Upper lobe of right lung (tissue), 1 donor: ENCODE measurements at places on chromosomes 11 and 22. TPM values are rescaled to one million over a fixed set of nuclear protein-coding genes. Genes with fewer than 3 reads are reported as not detected.

The FXYD6 gene
- 59.0 TPM for total RNA-seq

The MS4A15 gene
- total RNA-seq, result 147 TPM

The CCND1 gene
- 283 TPM for total RNA-seq

DNA sequence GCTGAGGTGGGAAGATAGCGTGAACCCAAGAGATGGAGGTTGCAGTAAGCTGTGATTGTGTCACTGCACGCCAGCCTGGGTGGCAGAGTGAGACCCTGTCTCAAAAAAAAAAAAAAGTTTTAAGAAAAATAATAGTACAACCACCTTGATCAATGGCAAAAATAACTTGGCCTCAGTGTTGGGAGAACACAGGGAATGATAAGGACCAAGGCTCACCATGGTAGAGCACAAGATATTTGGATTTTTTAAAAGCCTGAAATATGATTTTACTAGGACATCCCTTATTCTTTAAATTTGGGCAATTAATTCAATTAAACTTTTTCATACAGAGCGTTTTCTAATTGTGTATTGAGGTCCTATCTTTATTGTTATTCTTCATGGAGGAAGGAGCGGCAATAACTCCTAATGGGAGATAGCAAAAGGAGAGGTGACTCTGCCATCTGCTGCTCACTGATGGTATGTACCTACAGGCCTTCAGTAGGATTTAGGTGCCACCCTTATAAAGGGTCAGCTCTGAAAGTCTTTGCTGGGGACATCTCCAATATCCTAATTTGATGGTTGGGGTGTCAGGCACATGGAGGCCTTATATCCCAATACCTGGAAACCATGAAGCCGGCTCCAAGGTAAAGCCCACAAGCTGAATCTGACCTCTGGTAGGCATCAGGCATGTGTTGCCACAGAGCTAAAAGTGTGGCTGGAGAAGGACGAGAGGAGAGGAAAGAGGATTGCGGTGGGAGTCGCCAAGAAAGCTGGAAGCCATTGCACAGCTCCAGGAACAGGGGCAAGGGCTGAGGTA lies 21.9 kb upstream of the POLD3 start:
- H3K4me3 ChIP-seq, result no peak overlapping the region
- H3K27me3 ChIP-seq, result no peaks in the 10 kb centered on the region
- no peak for DNase-seq
- H3K4me1 ChIP-seq, result no peaks in the 10 kb centered on the region

- peaks cover 68% of the 10 kb centered on the region for H3K36me3 ChIP-seq
- no peaks in the 10 kb centered on the region for H3K27me3 ChIP-seq
- peaks cover 21% of the 10 kb centered on the region for H3K4me1 ChIP-seq
- H3K4me3 ChIP-seq, result no peak overlapping the region
- no peak for DNase-seq
Measured at GRCh38 chr11:72838691-72839305, 24.6 kb downstream of the ATG16L2 start.

DNA sequence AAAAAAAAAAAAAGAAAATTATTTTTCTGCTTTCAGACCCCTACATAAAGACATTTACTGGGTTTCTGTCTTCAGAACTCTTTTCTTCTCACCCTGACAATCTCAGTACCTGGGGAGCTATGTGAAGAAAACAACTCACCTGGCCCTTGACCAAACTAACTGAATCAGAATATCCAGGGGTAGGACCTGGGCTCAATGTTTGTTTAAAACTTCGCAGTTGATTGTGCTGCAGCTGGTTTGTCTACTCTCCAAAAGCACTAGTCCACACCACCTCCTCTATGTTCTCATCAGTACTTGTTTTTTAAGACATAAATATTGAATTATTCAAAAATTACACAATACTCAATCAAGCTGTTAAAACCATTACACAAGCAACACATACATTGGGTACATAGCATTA lies 34.8 kb downstream of the EIF3F start:
- H3K27me3 ChIP-seq, result peaks cover 42% of the 10 kb centered on the region
- no peak overlapping the region for H3K4me3 ChIP-seq
- H3K36me3 ChIP-seq, result no peaks in the 10 kb centered on the region
- no peak for DNase-seq

GRCh38 chr11:86519064-86519911 lies 144.6 kb downstream of the CCDC81 start:
- no peaks in the 10 kb centered on the region for H3K27me3 ChIP-seq
- no peak for DNase-seq
- no peaks in the 10 kb centered on the region for H3K36me3 ChIP-seq
- H3K27ac ChIP-seq, result peak overlapping the region; percentile 38
- peaks cover 37% of the 10 kb centered on the region for H3K4me1 ChIP-seq

The DGAT2 gene
- 6.2 TPM for total RNA-seq

DNA sequence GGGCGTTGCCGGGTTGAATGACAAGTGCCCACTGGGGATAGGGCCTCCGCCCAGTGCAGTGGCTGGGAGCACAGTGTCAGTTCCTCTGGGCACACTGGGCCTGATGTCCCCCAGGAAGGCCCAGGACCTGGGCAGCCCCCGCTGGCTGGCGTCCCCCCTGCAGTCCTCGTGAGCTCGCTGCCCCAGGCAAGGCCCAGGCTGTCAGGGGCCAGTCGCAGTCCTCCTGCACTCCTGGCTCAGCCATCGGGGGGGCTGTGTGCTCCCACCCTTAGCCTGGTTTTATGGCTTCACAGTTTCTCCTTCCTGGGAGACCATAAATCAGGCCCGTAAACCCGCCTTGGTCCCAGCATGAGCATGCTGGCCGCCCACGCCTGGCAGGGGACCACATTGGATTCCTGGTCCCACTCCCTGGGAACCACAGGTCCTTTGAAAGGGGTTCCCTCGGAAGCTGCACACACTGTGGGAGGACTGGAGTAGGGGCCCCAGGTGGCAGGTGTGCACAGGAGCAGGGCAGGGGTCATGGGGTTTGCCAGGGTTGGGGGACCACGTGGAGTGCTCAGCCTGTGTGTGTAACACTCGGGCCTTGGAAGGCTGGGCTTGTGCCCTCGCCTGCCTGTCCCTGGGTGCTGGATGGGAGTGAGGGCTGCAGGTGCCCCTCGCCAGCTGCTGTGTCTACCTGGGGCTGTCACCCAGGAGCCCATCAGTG lies 113.6 kb downstream of the KCNQ1OT1 start:
- DNase-seq, result peak; percentile 49
- H3K4me1 ChIP-seq, result no peaks in the 10 kb centered on the region
- H3K27ac ChIP-seq, result no peak overlapping the region
- no peaks in the 10 kb centered on the region for H3K27me3 ChIP-seq

The MOGAT2 gene
- total RNA-seq, result not detected

- no peaks in the 10 kb centered on the region for H3K36me3 ChIP-seq
- H3K27ac ChIP-seq, result no peak overlapping the region
- H3K4me1 ChIP-seq, result no peaks in the 10 kb centered on the region
- no peak for DNase-seq
- no peaks in the 10 kb centered on the region for H3K27me3 ChIP-seq
Measured at GRCh38 chr11:29171360-29171950, 845.4 kb downstream of the KCNA4 start.

DNA sequence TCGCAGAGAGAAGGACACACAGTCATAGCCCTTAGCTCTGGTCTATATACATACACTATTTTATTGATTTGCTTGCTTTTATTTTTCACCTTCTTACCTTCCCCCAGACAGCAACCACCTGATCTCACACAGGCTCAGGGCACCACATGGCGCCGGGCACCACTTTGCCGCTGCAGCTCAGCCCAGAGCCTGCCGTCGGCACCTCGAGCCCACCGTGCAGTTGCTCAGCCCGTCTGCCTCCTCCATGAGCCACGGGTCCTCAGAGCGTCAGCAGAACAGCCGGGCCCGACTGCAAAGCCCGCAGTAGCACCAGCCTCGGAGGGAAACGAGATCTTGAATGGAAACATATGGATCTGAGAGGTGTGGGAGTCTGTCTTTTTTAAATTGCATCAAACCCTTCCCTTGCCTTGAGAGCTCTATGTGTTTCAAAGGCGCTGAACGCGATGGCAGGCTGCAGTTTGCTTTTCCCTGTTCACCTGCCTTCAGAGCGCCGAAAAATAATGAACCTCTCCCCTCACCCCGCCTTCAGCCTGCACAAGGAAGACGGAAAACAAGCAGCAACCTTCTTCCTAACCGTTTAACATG lies 505.4 kb downstream of the MN1 start:
- no peaks in the 10 kb centered on the region for H3K4me1 ChIP-seq
- H3K4me3 ChIP-seq, result no peak overlapping the region
- no peak overlapping the region for H3K27ac ChIP-seq

GRCh38 chr11:83317757-83318690 lies 31.9 kb upstream of the CCDC90B start:
- no peak overlapping the region for H3K27ac ChIP-seq
- H3K4me3 ChIP-seq, result no peak overlapping the region
- H3K4me1 ChIP-seq, result no peaks in the 10 kb centered on the region
- H3K27me3 ChIP-seq, result no peaks in the 10 kb centered on the region

- peaks cover 28% of the 10 kb centered on the region for H3K4me1 ChIP-seq
- peak within 1 kb of the TSS; percentile 56 for H3K4me3 ChIP-seq
- no peaks in the 10 kb centered on the region for H3K36me3 ChIP-seq
- DNase-seq, result peak; percentile 81
- peak within 1 kb of the TSS; percentile 69 for H3K27ac ChIP-seq
Measured at GRCh38 chr11:74466916-74467885, at the start of gene KCNE3. Gene KCNE3 (minus strand): TSS chr11:74467549. CDS start chr11:74457563, 9,986 bp downstream.

The PYGM gene
- 2.0 TPM for total RNA-seq

- DNase-seq, result no peak
- H3K4me1 ChIP-seq, result peaks cover 27% of the 10 kb centered on the region
- peaks cover 35% of the 10 kb centered on the region for H3K36me3 ChIP-seq
- peak overlapping the region; percentile 100 for H3K27ac ChIP-seq
Measured at GRCh38 chr22:21000207-21000986, 1.5 kb downstream of the THAP7 start.

DNA sequence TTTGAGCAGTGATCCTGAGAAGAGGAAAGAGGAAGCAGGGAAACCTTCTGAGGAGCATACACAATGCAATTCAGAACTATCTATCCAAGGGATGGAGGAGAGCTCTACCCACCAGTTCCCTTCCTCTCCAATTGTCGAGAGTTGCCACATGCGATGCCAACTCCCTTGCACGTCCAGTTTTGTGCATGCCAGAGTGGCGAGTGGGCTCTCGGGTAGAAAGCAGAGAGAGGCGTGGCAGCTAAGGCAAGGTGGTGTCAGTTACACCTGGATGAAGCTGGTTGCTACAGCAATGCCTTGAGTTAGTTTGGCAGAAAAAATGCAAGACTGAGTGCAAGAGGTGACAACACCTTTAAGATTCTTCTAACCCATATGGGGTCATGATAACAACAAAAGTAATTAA lies 420.4 kb upstream of the CCDC90B start:
- no peak overlapping the region for H3K4me3 ChIP-seq
- no peaks in the 10 kb centered on the region for H3K36me3 ChIP-seq
- H3K27ac ChIP-seq, result no peak overlapping the region

DNA sequence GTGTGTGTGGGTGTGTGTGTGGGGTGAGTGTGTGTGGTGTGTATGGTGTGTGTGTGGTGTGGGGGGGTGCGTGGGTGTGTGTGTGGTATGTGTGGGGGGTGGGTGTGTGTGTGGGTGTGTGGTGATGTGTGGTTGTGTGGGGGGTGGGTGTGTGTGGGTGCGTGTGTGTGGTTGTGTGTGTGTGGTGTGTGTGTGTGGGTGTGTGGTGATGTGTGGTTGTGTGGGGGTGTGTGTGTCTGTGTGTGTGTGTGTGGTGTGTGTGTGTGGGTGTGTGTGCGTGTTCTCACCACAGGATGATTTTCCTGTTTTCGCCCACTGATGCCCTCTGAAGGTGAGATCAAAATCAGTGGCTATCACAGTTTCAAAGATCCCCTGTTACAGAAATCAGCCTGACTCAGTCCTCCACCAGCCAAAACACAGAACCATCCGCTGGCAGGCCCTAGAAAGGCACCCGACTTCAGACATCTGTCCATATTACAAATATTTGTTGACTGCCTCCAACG lies 24.7 kb downstream of the CPT1A start:
- H3K4me1 ChIP-seq, result no peaks in the 10 kb centered on the region
- no peak overlapping the region for H3K4me3 ChIP-seq
- H3K27me3 ChIP-seq, result no peaks in the 10 kb centered on the region
- H3K36me3 ChIP-seq, result peaks cover 33% of the 10 kb centered on the region

DNA sequence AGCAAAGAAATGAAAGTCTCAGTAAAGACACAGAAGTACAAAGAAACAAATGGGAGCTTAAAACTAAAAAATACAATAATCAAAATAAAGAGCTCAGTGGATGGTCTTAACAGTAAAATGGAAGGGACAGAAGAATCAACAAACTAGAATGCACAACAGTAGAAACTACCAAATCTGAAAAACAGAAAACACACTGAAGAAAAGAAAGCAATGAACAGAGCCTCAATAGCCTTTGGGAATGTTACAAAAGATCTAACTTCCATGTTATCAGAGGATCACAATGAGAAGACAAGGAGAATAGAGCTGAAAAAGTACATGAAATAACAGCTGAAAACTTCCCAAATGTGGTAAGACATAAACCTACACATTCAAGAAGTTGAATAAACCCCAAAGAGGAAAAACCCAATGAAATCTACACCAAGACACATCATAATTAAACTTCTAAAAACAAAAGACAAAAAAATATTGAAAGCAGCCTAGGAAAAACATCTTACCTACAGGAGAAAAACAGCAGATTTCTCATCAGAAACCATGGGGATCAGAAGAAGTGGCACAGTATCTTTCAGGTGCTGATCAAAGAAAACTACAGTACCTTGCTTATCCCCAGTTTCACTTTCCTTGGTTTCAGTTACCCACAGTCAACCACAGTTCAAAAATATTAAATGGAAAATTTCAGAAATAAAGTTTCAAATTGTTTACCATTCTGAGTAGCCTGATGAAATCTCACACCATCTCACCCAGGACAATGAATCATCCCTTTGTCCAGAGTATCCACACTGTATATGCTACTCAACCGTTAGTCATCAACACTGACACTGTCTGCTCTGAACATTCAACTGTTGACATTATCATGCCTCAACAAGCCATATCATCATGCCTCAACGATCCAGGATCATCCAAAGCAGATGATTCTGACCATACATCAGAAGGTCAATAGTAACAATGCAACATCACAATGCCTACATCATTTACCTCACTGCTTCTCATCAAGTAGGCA lies 22.2 kb downstream of the RRAS2 start:
- DNase-seq, result no peak
- no peak overlapping the region for H3K4me3 ChIP-seq
- no peaks in the 10 kb centered on the region for H3K27me3 ChIP-seq
- peaks cover 5% of the 10 kb centered on the region for H3K4me1 ChIP-seq
- H3K36me3 ChIP-seq, result no peaks in the 10 kb centered on the region

- no peak overlapping the region for H3K27ac ChIP-seq
- no peak overlapping the region for H3K4me3 ChIP-seq
- no peak for DNase-seq
- no peaks in the 10 kb centered on the region for H3K36me3 ChIP-seq
- no peaks in the 10 kb centered on the region for H3K4me1 ChIP-seq
Measured at GRCh38 chr11:70666311-70666710, 268.0 kb downstream of the CTTN start.
